HFFc6 (cell line): ENCODE measurements at places on chromosomes 5 and 9. TPM values are rescaled to one million over a fixed set of nuclear protein-coding genes. Genes with fewer than 3 reads are reported as not detected.

DNA sequence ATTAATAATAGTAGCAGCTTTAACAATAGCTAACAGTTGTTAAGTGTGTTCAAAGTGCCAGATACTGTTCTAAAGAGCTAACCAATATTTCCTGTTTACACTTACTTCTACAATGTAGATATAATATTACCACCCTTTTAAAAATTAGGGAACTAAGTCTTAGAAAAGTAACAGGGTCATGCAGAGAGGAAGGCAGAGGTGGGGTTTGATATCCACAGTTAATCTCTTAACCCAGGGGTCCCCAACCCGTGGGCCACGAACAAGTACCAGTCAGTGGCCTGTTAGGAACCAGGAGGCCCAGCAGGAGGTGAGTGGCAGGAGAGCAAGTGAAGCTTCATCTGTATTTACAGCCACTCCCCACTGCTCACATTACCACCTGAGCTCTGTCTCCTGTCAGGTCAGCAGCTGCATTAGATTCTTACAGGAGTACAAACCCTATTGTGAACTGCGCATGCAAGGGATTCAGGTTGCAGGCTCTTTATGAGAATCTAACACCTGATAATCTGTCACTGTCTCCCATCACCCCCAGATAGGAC, 89.1 kb downstream of the ACTL7B start:
- DNase-seq = no peak

GRCh38 chr9:76456202-76456926, 2.6 kb upstream of the GCNT1 start:
- no peak for DNase-seq

DNA sequence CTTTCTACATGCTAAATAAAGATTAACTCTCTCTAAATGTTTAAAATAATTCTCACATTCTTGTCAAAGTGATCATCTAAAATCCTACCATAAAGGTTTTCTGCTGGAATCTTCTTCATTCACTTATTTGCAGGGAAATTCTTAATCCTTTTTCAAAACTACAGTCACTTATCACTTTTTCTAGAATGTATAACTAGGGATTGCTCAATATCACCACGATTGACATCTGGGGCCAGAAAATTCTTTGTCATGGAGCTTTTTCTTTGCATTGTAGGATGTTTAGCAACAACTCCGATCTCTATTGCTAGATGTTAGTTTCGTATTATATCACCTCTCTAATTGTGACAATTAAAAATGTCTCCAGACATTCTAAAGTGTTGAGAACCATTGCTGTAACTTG, 344.9 kb upstream of the PIK3R1 start:
- no peak for DNase-seq

- DNase-seq = no peak
Measured at GRCh38 chr9:137463931-137464290, 4.8 kb upstream of the NSMF start.

- DNase-seq = no peak
Measured at GRCh38 chr5:38921174-38921573, 75.4 kb downstream of the OSMR start.

GRCh38 chr5:81401266-81401665, 7.3 kb upstream of the ACOT12 start:
- no peak for DNase-seq

DNA sequence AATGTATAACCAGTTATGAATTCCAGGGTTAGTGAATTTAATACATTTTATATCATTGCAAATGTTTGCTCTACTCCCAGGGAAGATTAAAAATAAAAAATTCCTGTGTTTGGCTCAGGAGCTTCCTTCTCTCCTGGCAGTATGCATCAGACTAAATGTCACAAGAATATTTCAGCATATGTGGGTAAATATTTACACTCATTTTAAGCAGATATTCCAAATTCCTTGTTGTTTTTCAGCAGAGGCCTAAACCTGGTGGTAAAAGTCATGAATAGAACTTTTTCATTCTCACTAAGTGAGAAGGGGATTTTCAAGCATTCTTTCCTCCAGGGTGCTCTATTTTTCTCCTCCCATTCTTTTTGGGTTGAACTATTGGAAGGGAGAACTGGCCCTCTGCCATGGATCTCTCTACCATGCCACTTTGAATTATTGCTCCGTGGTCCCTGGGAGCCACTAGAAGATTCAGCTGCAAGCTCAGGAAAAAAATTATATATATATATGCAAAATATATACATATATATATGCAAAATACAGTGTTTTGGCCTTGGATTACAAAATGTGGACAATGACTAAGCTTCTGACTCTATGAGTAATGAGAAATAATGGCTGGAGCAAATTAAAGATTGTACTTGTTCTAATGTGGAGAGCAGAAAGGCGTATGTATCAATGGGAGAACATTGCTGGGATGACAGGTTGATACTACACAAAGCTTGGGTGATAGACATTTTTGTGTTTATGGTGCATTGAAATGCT, 180.6 kb upstream of the PAPPA start:
- no peak for DNase-seq

DNA sequence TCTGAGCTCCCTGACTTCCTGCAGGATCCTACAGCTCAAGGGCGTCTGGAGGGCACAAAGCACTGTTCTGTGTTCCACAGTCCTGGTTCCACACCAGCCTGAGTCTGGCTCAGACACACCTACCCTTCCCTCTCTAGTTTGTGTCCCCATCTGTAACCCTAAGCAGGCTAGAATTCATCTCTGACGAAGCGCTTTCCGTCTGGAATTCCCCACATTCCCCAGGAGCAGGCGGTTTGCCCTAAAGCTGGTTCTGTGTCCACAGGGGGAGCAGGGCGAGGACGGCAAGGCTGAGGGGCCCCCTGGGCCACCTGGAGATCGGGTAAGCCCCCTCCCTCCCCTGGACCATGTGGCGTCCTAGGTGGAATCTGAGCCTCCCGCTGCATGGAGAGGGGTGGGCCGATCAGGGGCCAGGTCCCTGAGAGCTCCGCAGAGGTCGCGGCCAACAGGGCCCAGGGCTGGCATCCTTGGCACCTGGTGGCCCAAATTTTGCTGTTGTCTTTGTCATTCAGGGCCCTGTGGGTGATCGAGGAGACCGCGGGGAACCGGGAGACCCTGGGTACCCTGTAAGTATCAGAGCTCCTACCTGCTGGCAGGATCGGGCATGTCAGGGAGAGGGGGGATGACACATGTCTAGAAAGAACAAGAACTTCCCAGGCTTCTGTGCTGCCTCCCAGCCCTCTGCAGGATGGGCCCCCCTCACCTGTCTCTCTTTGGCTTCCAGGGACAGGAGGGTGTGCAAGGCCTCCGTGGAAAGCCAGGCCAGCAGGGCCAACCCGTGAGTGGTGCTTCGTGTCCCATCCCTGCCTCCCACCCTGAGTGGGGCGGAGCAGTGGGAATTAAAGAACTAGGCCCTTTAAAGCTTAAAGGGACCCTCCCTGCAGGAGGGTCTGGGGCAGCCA, 34.5 kb upstream of the ORM1 start:
- peak; percentile 67 for DNase-seq

GRCh38 chr5:117759849-117760499, 1185.4 kb upstream of the SEMA6A start:
- no peak for DNase-seq

GRCh38 chr5:6448622-6449464, at the start of gene UBE2QL1:
Gene UBE2QL1 (plus strand): TSS chr5:6448859. CDS start chr5:6448894, 35 bp downstream.
- DNase-seq = no peak

- DNase-seq = no peak
Measured at GRCh38 chr5:150598006-150598405, 42.5 kb upstream of the SYNPO start.

- DNase-seq = no peak
Measured at GRCh38 chr5:96503501-96504236, 70.6 kb upstream of the PCSK1 start.

GRCh38 chr9:21958833-21959232, 35.4 kb downstream of the CDKN2A start:
- DNase-seq = no peak

DNA sequence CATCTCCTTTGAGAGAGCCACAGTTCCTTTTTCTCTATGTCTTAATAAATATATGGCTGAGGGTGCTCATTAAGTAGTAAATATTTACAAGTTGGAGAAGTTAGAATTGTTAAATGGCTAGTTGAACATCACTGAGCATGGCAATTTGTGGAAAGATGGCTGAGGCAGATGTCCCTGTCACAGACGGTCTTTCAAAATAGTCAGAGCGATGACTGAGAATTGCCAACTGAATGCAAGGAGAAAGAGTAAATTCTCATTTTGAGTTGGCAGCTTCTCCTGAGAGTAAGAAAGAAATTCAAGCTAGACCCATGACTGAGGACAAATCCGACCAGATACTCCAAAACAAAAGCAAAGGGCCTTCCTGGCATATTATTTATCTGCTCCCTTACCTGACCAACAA, 617.9 kb downstream of the KCTD16 start:
- DNase-seq = no peak

Gene F2R
- total RNA-seq = 43.3 to 68.0 TPM (median 57.7 TPM) in 3 replicates

DNA sequence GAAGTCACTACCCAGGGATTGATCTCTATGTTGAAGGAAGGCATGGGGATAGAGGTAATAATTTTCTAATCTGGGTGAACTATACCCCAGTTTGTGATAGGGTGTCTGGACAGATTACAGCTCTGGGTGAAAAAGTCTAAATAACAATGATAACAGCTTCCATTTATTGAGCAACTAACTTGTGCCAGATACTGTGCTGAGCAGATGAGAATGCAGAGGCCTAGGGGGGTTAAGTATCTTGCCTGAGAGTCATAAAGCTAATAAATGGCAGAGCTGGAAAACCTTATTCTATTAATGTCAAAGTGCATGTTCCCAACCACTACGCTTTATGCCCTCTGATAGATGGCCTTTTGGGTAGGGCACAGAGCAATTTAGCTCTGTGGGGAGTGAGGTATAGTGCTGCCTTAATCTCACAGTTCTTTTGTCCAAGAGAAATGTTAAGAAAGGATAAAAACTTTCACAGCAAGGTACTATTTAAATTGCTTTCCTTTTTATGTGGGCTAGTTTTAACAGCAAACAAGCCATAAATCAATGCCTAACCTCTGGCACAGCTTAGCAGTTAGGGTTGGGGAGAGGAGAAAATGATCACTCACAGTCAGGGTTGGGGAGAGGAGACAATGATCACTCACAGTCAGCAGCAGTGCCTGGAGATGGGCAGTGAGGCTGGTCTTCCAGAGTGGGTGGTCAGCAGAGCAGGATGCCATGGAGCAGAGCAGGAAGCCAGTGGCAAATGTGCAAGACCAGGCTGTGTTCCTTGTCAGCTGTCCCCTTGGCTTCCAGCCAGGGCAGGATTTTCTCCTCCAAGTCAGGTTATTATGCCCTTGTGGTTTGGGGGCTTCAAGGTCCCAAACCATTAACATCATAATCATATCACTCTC, 187.0 kb downstream of the CARTPT start:
- DNase-seq = no peak

GRCh38 chr5:98639274-98639673, 134.2 kb upstream of the RGMB start:
- DNase-seq = no peak

DNA sequence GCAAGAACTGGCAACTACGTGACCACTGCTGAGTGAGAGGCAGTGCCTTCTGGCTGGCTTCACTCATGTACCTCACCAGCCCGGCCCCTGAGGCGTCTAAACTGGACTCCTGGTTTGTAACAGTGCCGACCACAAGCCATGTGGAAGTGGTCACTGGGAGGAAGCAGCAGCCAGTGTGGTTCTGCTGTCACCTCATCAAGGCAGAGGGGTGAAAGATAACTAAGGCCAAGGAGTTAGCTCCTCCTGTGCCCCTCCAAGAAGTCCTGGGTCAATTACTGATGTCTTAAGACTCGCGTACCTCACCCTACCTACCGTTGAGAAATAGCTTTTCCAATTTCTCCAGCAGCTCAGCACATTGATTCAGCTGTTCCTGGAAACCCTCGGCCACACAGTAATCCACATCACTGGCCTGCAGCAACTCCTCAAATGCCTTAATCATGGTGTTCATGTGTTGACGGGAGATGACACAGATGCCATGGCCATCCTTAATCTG, 142.9 kb downstream of the CDK5RAP2 start:
- no peak for DNase-seq

DNA sequence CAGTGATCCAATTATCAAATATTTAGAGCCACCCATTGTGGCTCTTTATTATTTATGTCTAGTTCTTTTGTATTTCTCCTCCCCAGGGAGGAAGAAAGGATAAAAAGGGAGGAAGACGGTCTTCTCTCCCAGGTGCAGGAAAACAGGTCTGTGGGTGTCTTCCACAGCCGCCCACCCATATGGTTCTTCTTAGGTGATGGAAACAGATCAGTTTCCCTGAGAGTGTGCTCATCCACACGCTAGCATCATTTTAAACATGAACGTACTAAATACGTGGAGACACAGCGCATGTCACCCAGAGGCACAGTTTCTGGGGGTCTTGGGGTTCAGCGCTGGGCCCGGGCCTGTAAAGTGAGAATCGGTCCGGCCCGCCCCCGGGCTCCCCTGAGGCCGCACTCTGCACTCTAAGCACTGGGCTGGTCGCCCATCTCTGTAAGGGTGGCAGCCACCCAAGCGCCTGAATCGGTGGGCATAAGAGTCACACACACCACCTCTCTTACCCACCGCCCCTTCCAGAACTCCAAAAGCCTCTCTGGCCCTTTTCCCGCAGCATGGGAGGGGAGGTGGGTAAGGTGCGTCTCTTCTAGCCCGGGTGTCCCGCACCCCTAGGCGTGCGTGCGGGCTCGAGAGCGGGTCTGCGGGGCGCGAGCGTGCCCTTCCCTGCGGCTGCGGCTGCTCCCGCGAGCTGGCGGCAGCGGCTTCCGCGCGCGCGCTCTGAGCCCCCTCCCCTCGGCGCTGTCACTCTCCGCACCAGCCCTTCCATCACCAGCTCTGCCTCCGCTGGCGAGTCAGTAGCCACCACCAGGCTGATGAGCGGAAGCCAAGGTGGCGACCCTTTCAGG, 1.3 kb downstream of the PTCH1 start:
- no peak for DNase-seq

GRCh38 chr5:62720031-62720441, 141.4 kb downstream of the LRRC70 start:
- peak; percentile 23 for DNase-seq

GRCh38 chr5:176173647-176174046, 64.6 kb upstream of the SIMC1 start:
- DNase-seq = no peak

- DNase-seq = peak; percentile 48
Measured at GRCh38 chr9:22813529-22813928, 366.9 kb downstream of the DMRTA1 start.

Gene TAF11L5
- not detected in 3 replicates for total RNA-seq

Gene KIF12
- not detected in 3 replicates for total RNA-seq

- DNase-seq = no peak
Measured at GRCh38 chr5:80360914-80361444, 41.2 kb downstream of the SPZ1 start.

- DNase-seq = peak; percentile 38
Measured at GRCh38 chr5:38462976-38463633, 93.3 kb downstream of the LIFR start.

Gene C5
- total RNA-seq = 1.5 to 1.9 TPM (median 1.7 TPM) in 3 replicates

Gene DAB2
- total RNA-seq = 227 to 281 TPM (median 237 TPM) in 3 replicates

- DNase-seq = no peak
Measured at GRCh38 chr5:73136055-73136562, 15.7 kb downstream of the TMEM171 start.

Gene DTWD2
- 4.8 to 7.0 TPM (median 6.2 TPM) in 3 replicates for total RNA-seq

GRCh38 chr5:140108093-140109017, 5.6 kb upstream of the PURA start:
- DNase-seq = no peak

DNA sequence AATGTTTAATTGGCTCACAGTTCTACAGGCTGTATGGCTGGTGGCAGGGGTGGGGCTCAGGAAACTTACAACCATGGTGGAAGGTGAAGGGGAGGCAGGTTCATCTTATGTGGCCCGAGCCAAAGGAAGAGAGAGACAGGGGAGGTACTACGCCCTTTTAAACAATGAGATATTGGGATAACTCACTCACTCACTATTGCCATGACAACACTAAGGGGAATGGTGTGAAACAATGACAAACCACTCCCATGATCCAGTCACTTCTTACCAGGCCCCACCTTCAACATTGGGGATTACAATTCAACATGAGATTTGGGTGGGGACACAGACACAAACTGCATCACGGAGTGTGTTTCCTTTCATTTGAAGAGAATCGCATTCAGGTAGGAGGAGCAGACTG, 220.9 kb downstream of the GADD45G start:
- no peak for DNase-seq
